ENCODE measurements at places on chromosomes 2 and 18. TPM values are rescaled to one million over a fixed set of nuclear protein-coding genes. Genes with fewer than 3 reads are reported as not detected.

Gene HADHB
- total RNA-seq: 65.2 TPM

Gene CRYBA2
- not detected for total RNA-seq

GRCh38 chr2:199707593-199708185 lies 143.3 kb downstream of the FTCDNL1 start:
- no peak for DNase-seq

- DNase-seq: no peak
Observed at GRCh38 chr2:172822585-172822984, 86.9 kb downstream of the RAPGEF4 start.

DNA sequence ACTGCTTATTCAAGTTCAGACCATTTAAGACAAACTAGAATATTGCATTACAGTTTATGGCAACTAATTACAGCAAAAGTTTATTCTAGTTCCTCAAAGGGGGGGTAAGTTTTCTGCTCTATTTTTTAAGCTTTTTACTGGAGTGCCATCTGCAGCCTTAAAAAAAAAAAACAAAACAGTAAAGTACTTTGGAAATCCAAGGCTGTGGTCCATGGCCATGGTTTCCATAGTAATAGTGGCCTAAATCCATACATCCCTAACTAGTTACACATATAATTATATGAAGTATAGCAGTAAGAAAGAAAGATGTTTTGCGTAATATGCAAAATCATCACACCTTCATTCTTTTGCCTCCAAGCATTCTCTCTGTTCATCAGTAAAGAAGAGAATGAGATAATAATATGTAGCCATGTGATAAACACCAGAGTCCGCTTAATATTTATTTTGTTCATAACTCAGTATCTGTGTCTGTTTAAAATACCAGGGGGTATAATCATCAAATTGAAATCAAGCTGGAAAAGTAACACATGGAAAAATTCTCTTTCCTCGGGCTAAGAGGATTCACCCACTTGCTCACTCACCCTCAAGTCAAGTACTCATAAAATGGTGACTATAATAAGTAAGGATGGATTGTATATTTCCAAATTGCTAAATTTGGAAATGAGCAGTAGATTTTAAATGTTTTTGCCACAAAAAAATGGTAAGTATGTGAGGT lies 301.1 kb upstream of the RND3 start:
- DNase-seq: no peak

Gene NEDD4L
- 8.1 TPM for total RNA-seq

DNA sequence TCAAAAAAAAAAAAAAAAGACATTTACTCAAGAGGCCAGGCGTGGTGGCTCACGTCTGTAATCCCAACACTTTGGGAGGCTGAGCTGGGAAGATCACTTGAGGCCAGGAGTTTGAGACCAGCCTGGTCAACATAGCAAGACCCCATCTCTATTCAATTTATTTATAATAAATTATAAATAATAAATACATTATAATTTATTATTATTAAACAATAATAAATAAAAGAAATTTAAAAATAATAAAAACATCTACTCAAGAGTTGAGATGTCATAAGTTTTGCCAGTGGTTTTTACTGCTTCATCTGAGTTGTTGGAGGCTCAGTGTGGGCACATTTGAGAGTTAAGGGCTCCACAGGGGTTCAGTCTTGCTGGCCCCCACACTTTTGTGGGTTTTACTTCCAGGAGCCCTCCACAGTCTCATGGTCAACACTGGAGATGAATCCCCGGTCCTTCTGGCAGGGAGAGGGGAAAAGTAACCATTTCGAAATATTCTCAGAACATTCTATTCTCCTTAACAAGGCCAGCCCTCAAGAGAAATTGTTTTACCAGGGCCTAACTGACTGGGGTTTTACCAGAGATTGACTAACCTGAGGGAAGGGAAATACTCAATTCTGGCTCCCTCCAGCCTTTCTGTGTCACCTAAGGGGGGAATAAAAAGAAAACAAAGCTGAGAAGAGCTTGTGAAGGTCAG lies 51.6 kb upstream of the NCOA1 start:
- DNase-seq: no peak
